GM04503 (cell line): ENCODE measurements at places on chromosomes 4 and X.

DNA sequence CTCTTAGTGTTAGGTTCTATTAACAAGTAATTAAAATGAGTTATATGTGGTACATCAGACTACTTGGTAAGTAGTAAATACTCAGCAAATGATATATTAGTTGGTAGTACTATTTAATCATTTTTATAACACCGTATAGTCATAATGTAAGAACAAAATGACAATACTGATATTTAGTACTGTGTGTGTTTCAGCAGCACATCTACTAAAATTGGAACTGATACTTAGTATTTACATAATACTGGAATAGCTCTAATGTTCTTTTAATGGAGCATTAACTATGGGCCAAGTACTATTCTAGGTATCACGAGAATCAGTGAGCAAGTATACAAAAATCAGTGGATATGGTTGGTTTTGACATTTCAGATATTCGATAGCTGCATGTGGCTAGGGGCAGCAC lies 35.3 kb downstream of the ERVMER34-1 start:
- no peak for DNase-seq

DNA sequence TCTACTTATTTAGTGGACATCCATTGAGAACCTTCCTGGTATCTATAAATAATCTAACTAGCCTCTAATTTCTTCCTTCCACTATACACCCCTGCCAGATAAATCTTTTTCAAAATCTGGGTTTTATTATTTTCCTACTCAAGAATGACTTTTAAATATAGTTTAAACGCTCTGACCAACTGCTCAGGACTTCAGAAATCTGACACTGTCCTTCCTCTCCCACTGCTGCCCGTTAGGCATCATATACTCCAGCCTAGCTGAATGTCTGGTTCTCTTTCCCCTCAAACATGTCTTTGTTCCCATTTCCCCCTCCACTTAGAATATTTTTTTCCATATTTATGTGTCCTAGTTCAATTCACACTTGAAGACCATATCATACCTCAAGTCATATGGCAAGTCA lies 35.2 kb upstream of the CBLL2 start:
- DNase-seq = no peak

DNA sequence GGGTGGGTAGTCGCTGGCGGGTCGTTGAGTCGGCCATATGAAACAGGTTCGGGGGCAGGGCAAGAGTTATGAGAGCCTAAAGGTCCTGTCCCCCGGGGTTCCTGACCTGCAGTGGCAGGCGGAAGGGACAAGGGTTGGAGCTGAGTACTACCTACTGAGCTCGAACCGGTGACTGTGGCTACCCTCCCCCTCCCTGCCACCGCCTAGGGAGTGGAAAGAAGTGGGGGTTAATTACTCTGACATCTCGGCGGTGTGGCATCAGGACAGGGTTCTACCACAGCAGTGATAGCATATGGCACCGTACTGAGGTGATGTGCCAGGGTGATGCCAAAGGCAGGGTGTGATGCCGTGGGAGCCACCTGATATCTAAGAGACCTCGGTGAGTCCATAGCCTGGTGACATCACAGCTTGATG lies 307 bp downstream of the ATG4A start:
- DNase-seq = no peak

GRCh38 chr4:23631255-23631950 lies 258.4 kb downstream of the PPARGC1A start:
- DNase-seq = no peak

DNA sequence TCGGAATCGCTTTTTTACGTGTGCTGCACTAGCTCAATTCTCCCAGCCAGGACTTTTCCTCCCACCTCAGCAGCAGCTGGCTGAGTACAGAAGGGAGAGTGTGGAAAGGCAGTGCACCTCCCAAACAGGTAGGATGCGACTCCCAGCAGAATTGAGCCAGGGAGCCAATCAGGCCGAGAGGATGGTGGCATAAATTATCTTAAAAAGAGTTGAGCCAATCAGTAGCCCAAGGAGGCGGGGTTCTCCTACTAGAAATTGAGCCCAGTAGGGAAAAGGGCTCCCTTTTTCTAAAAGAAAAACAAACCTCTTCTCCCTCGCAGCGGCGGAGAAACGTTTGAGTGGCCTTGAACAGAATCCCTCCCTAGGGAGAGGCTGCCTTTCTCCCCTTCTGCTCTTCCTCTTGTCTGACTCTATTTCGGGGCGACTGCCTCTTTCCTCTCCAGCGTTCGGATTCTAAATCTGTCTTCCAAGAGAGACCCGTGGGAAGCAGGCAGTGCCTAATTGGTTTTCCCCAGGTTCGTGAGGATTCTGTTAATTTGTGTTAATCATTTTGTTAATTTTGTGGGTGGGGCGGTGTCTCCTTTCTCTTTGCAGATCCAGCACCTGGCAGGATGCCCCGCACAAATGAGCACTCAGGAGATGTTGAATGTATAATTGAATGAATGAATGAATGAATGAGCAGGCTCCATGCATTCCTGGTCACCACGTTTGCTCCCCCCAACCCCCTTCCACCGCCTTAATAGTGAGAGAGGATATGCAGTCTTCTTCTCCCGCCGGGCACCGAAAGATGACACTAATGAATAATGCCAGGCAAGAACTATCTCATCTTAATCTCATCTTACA lies at the start of gene GABRG1:
Gene GABRG1, minus strand, starts transcription at position 142 of the 843 bp plus-strand sequence. Its CDS starts 141 bp downstream, at position 1.
- no peak for DNase-seq
